Daoy (cell line): ENCODE measurements at places on chromosomes 13 and 19. TPM values are rescaled to one million over a fixed set of nuclear protein-coding genes. Genes with fewer than 3 reads are reported as not detected.
A peak's percentile ranks its signal among the peaks of the same experiment; 100 is the strongest.

DNA sequence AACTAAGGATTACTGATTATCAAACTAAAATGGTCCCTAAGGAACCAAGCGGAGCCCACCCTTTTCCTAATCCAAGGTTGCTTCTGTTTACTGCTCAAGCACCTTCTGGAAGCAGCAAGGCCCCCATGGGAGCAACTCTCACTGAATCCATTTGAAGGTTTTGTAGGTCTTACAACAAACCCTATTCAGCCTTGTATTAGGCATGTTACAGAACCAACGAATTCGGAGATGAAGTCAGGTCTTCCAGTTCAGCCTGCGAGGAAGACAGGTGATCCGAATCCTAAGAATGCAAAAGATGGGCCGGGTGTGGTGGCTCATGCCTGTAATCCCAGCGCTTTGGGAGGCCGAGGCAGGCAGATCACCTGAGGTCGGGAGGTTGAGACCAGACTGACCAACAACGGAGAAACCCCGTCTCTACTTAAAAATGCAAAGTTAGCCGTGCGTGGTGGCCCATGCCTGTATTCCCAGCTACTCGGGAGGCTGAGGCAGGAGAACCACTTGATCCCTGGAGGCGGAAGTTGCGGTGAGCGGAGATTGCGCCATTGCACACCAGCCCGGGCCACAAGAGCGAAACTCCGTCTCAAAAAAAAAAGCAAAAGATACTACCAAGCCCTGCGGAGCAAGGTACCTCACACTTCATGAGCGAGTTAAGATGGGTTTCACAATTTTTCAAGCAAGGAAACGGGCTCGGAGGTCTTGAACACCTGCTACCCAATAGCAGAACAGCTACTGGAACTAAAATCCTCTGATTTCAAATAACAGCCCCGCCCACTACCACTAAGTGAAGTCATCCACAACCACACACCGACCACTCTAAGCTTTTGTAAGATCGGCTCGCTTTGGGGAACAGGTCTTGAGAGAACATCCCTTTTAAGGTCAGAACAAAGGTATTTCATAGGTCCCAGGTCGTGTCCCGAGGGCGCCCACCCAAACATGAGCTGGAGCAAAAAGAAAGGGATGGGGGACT is 609 bp downstream of the ZAR1L start:
- peak; percentile 43 for DNase-seq

DNA sequence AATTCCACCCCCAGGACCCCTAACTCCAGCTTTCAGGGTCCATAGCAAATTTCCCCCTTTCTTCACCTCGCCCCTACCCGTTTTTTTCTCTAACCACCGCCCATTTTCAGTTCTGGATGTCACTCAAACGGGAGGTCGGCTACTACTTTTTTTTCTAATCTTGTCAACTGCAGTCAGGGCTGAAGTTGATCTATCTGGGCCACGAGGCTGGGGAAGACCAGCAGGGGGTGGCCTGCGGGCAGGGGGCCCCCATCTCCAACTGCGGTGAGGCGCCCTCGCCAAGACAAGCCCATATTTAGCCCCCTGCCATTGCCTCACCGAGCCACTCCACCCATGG is 748 bp downstream of the LHFPL6 start:
- DNase-seq: no peak

DNA sequence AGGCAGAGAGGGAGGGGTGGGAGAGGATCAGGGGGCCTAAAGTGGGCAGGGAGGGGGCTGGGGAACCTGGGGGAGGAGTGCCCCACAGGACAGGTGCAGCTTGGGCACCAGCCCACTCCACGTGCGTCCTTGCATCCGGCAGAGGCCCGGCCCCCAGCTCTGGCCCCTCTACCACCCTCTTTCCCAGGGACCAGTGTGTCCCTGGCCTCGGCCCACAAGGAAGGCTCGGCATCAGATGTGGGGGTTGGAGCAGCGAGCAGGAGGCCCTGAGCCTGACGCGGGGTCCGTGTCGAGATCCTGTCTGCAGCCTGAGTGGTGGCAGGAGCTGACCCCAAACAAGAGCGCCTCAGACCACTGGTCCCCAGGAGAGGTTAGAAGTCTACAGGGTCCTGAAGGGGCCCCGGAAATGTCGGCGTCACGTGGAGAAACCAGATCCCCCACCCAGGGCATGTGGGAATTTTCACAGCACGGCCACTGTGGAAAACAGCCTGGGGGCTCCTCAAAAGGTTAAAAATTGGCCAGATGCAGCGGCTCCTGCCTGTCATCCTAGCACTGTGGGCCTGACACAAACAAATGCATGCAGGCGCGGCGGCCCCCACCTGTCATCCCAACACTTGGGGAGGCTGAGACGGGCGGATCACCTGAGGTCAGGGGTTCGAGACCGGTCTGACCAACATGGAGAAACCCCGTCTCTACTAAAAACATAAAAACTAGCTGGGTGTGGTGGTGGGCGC is 21.5 kb downstream of the SHC2 start:
- no peak for DNase-seq

CEACAM21 gene
- 0.12 TPM in 1 of 2 replicates, not detected in the other for total RNA-seq

MCEMP1 gene
- total RNA-seq: not detected in 2 replicates

GRCh38 chr19:16899566-16900075 is 10.8 kb downstream of the F2RL3 start:
- peak; percentile 66 for DNase-seq

GRCh38 chr13:90070362-90070761 is 1277.1 kb upstream of the MIR17HG start:
- no peak for DNase-seq

DNA sequence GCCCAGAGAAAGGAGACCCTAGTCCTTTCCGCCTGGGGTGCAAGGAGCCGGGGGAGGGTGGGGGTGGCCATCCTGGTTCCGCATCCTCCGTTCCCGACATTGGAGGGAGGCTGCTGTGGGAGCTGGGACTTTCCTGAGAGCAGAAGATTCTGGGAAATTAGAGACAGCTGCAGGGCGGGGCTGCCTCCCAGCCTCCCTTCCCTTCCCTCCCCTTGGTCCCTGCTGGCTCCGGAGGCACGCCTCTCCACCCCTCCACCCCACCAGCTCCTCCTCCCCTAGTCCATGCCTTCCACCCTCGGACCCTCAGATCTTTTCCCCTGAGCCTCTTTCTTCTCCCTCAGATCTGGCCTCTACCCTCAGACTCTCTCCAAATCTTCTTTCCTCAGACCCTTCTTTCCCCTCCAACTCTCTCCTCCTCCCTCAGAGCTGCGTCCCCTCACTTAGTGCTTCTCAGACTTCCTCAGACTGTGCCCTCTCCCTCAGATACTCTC is 3.1 kb upstream of the BCL3 start:
- peak; percentile 91 for DNase-seq

LATS2 gene
- total RNA-seq: 4.6 and 5.4 TPM in 2 replicates

- DNase-seq: peak; percentile 85
Measured at GRCh38 chr19:4327252-4327876, 11.3 kb downstream of the STAP2 start.

DNA sequence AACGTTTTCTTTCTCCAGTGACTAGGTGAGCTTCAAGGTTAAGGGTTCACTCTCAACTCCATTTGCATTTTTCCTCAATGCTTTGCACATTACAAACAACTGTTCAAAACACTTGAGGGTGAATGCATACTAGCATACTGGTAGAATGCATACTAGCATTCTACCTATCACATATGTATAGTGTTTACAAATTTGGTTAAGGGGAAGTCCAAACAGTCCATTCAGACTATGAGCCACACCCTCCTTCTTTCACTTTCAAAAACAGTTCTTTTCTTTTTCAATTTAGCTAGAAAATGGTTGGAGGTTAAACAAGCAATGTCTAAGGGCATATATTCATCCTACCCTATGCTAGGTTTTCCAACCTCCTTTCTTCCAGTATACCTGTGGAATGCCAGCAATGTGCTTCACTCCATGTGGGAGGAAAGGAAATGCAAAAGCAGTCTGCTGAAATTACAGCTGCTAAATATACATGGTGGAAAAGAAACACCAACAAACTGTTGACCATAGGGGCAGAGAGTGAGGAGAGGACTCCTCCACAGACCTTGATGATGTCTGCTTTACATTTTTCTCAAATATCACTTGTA is 102.6 kb downstream of the DOCK9 start:
- no peak for DNase-seq

DNA sequence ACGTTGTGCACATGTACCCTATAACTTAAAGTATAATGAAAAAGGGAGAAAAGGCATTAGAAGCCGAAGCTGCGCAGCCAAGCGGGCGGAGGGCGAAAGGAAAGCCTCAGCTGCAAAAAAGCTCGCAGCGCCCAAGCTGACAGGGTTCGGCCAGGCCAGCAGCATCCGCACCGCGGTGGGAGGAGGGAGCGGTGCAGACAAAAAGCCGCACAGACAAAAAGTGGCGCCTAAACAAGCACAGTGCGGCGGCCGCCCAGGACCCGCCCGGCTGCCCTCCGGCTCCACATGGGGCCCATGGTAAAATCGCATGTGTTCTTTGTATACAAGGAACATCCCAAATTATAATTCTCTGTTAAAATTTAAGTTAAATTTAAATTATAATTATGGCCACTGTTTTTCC is 42.4 kb downstream of the PSG3 start:
- DNase-seq: peak; percentile 36

DNA sequence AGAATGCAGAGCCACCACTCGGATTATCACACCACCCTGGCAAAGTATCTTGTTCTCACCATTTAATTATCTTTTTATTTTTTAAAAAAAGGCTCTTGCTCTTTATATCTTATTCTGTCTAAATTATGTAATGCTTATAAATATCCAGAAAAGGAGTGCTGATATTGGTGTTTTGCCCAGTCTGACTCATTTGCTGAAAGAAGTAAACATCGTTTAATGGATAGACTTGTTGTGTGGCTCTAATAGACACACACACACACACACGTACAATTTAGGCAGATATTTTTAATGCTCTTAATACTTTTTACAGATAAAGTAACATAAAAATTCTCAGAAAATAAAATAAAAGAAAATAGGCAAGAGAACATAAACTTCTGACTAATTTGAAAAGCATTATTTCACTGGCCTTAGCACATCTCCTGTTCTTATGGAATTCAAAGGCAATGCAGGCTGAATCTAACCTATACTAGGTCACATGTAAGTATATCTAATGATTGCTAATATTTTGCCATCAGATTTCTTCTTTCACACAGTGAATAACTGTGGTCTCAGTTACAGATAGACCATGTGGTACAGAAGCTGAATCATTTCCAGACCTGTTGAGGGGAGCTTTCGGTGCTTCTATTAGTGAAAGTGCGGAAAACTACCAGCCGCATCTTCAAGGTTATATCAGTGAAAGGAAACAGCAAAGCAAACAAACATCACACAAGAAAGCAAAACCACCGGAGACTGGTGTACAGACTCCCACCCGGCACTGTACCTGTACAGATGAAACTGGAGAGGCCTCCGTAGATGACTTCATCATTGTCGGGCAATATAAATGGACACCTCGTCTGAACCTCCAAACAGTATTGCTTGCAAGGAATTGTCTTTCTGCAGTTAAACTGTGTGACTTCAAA is 642.1 kb upstream of the ARGLU1 start:
- no peak for DNase-seq

TUBA3C gene
- total RNA-seq: 2.8 and 6.2 TPM in 2 replicates

- DNase-seq: peak; percentile 53
Measured at GRCh38 chr19:2887391-2887914, 13.3 kb upstream of the ZNF57 start.

DNA sequence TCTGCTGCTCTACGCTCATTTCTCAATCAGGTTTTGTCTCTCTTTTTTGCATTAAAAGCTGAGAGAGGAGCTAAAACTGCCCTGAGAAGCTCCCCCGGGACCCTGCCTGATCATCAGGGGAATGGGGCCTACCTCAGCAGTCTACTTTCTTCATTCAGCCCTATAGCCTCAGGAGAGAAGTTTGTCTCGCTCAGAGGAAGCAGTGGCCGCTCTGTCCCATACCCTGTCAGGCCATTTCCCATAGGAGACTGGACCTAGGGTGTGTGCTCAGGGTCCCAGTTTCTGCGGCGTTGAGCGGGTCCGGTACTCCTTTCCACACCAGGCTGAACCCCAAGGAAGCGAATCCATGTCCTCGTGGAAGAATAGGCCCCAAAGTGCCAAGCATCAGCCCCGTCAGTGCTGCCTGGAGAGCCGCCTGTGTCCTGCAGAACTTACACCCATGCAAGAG is 21.7 kb downstream of the UBE2L5 start:
- DNase-seq: no peak

DNA sequence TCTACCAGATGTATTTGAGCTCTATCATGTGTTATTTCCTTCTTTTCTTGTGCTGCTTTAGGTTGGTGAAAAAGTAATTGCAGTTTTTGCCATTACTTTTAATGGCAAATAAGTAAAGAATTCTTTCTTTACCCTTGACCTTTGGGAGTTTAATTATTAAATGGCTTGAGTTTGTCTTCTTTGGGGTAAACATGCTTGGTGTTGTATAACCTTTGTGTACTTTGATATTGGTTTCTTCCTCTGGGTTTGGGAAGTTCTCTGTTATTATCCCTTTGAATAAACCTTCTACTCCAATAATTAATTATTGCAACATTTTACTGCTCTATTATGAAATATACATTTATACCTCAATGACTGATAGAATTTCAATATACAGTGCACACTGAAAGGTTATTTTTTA is 709.4 kb downstream of the PCDH17 start:
- no peak for DNase-seq

GRCh38 chr19:28294395-28294794 is 918.6 kb downstream of the UQCRFS1 start:
- DNase-seq: peak; percentile 82

USHBP1 gene
- total RNA-seq: not detected in 2 replicates

DNA sequence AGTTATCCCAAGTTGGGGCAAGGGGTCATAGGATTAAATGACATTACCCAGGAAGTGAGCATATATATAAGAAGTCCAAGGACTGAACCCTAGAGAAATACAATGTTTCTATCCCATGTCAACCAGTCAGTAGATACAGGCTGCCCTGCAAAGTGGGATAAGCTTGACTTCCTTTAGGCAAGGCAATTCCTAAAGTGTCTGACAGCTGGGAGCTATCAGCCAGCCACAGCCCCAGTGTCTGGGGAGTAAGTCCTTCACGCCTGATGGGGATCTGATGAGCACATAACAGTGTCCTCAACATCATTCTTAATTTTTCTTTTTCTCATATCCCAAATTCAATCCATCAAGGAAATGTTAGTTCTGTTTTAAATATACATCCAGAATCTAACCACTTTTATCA is 54.1 kb downstream of the DNAJC15 start:
- DNase-seq: no peak

DNA sequence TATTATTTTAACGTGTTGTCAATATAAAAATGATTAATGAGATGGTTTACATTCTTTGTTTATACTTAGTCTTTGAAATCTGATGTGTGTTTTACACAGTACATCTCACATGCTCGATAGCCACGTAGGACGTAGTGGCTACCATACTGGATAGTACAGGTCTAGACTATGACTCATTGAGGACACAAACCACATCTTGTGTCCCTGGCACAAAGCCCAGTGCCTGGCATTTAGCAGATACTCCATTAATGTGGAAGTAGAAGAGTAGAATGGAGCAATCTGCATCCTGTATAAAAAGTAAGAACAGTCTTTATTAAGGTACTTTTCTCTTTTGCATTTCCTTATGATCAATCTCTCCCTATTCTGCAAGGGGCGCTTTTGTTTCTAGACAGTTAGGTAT is 49.0 kb upstream of the FRY start:
- peak; percentile 91 for DNase-seq

GRCh38 chr19:9251236-9251635 is 506 bp downstream of the OR7E24 start:
- no peak for DNase-seq

- peak; percentile 63 for DNase-seq
Measured at GRCh38 chr13:109904218-109904617, 117.8 kb upstream of the IRS2 start.

CCDC70 gene
- total RNA-seq: not detected in 2 replicates

- DNase-seq: no peak
Measured at GRCh38 chr13:30719525-30719914, 15.8 kb upstream of the ALOX5AP start.

- DNase-seq: no peak
Measured at GRCh38 chr19:9968820-9969687, 32.7 kb upstream of the OLFM2 start.

CGB1 gene
- total RNA-seq: not detected in 2 replicates
